ENCODE measurements at places on chromosomes 12 and 14.

GRCh38 chr12:120944645-120945217 is 33.6 kb upstream of the HNF1A start:
- DNase-seq, result peak; percentile 78

DNA sequence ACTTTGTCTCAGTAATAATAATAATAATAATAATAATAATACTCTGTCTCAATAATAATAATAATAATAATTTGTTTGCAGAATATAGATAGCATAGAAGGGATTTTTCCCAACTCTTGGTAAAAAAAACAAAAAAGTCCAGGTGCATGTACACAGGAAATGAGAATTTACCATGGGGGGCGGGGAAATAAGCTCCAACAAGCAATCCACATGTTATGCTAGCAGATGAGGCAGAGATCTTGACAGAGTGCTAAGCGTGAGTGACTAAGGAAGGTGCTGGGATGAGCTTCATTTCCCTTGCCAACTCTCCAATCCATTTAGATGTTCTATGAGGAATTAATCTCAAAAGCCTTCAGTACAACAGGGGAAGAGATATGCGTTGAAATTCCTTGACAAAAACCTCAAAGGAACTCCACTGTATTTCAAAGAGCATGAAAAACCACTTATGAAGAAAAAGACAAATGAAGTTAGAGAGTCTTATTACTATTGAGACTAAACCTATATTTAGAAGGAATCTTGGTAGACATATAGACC is 44.9 kb upstream of the GTF2A1 start:
- no peak for DNase-seq

DNA sequence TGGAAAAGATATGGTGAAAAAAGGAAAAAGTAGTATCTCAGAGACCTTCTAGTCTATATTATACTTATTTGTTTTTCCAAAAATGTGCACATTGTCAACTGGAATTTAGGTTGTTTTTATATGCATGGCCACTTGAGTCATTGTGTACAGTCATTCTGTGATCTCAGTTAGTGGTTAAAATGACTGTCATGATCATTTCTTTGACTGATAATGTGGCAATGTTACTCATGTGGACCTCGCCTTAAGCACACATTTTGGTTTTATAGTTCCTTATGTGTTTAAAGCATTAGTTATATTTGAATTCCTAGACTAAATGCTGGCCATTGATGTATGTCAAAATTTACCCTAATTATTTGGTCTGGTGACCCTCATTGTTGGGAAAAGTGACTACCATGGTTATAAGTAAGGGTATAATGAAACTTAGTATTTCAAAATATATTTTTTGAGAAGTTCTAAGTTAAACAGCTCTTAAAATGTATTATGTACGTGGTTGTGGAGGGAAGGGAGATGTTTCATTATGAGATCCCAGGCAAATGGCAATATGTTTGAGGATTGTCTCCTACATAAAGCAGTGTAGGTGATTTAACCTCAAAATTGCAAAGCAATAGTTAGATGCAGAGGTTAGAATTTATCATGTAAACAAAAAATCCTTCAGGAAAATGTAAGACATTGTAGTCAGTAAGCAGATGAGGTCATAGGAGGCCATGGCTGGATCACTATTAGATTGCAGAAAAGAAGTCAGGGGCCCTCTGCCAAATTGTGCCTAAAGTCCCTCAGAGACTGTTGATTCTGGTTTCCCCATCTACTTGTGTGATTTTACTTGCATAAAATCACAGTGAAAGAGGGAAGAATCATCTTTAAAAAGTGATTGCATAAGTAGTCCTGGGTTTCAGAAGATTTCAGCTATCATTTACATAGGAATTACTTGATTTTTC is 17.5 kb downstream of the PNMA1 start:
- DNase-seq, result no peak

DNA sequence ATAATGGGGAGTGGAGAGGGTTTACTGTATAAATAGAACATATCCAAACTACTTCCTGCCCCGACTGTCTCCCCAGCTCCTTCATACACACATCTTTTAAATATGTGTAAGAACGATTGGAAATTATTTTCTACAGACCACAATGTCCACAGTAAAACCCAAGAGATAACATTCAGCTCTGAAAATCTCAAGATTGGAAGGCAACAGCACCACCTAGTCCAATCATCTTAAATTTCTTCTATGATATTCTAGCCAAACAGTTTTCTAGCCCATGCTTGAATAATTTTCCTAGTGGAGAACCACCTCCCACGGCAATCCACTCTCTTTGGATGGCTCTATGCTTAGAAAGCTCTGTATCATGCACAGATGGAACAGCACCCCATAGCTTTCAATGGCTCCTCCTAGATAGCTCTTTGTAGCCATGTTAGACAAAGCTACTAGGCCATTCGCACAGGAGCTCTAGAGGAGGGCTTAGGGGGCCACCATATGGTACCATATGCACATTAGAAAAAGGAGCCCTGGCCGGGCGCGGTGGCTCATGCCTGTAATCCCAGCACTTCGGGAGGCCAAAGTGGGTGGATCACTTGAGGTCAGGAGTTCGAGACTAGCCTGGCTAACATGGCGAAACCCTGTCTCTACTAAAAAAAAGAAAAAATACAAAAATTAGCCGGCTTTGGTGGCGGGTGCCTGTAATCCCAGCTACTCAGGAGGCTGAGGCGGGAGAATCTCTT is 18.1 kb downstream of the VDR start:
- no peak for DNase-seq

DNA sequence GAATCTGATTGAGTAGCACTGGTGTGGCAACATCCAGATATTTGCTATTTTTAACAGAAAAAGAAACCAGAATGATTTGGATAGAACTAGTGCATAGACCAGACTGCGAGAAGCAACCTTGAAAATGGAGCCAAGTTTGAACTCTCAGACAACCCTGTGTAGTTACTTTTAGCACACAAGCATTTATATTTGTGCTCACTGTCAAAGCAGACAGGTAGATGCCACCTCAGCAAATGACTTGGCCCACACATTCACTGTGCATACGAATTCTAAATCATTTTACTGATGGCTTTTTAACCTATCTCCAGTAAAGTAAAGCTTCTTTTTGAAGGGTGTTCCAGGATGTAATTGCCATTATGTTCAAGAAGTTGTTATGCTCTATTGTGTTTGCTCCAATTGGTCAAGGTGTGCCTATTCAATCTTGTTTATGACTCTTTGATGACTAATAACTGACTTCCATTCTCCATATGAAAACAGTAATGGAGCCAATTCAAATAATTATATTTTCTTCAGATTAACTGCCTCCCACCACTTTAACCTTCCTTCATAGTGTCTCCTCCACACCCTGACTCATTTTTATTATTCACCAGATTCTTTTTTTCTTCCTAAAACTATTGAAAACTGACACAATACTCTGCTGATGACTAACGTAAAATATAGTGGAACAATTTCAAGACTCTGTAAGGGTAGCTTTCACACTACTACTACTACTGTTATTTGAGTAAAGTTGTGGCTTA is 138.5 kb downstream of the CCER1 start:
- no peak for DNase-seq

DNA sequence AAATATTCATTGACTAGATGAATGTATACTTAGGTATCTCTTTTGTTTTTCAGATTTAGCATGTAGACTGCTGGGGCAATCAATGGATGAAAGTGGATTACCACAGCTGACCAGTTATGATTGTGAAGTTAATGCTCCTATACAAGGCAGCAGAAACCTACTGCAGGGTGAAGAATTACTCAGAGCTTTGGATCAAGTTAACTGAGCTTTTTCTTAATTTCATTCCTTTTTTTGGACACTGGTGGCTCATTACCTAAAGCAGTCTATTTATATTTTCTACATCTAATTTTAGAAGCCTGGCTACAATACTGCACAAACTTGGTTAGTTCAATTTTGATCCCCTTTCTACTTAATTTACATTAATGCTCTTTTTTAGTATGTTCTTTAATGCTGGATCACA is 15.3 kb upstream of the SNAPC1 start:
- no peak for DNase-seq
